NCI-H1417 treated with DMSO at 0.1 percent for 48 hours (cell line): ENCODE measurements at places on chromosomes 1 and 21.

- DNase-seq, result no peak
These were observed 84.5 kb downstream of the COLGALT2 start for GRCh38 chr1:183953031-183953430.

DNA sequence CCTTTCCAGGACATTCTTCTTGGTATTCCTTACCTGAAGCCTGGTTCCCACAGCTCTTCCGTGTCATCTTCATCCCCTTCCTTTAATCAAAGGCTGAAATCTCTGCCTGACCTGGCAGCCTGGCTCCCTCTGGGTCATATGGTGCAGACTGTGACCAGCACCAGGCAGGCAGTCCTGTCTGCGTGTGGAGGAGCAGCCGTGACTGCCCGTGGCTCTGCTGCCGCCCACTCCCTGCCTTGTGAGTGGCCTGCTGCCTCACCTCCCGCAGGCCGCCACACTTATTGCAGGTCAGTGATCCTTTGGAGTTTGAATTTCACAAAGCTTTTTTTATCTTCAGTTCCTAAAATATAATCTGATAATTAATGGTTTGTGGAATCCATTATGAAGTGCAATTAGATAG, 36.2 kb upstream of the EPHA8 start:
- no peak for DNase-seq

- no peak for DNase-seq
These were observed 15.6 kb upstream of the CDCP2 start for GRCh38 chr1:54168206-54168965.

DNA sequence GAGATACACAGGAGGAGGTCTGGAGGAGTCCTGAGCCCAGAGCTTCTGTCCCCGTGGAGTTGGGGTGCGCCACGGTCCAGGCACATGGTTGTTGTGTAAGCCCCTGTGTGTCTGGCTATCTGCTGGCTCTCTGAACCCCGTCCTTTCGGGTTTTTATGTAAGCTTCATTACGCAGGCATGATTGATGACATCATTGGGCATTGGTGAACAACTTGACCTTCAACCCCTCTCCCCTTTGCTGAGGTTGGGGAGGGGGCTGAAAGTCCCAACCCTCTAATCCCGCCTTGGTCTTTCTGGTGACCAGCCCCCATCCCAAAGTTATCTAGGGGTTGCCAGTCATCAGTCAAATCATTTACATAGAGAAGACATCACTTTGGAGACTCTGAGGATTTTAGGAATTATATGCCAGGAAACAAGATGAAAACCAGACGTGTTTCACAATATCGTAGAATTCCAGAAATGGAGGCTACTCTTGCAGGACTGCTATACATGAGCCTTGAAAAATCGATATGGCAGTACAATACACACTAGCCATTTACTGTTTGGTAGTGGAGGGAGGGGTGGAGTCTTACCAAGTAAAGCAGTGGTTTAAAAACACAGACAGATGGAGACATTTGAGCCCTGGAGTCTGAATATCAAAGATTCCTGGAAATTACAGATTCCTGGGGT, 69.8 kb upstream of the SCAF4 start:
- DNase-seq, result no peak

- DNase-seq, result no peak
These were observed 57.3 kb downstream of the SLC25A24 start for GRCh38 chr1:108142773-108143394.

DNA sequence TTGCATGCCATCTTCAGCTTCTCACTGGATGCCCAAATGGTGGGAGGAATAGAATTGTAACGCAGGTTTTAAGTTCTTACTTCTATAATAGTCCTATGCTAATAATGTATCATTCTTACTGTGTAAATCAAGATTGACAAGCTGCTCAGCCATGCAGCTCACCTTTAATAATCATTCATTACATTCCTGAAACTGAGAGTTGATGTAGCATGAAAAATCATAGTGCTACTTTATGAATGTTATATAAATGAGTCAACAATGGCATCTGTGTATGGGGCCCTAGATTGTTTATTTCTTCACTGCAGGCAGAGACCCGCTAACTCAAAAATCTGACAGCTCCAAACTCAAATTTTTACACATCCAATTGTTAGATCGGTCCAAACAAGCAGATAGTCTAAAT, 34.4 kb downstream of the FH start:
- DNase-seq, result no peak

DNA sequence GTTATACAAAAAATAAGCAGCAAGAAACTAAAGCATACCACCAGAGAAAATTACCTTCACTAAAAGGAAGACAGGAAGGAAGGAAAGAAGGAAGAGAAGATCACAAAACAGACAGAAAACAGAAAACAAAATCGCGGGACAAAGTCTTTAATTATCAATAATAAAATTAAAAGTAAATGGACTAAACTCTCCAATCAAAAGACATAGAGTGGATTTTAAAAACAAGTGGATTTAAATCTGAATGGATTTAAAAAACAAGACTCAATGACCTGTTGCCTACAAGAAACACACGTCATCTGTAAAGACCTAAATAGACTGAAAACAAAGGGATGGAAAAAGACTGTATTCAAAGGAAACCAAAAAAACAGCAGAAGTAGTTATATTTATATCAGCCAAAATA, 75.7 kb upstream of the MAGI3 start:
- no peak for DNase-seq

- DNase-seq, result no peak
These were observed 10.7 kb upstream of the COL16A1 start for GRCh38 chr1:31714442-31715086.

DNA sequence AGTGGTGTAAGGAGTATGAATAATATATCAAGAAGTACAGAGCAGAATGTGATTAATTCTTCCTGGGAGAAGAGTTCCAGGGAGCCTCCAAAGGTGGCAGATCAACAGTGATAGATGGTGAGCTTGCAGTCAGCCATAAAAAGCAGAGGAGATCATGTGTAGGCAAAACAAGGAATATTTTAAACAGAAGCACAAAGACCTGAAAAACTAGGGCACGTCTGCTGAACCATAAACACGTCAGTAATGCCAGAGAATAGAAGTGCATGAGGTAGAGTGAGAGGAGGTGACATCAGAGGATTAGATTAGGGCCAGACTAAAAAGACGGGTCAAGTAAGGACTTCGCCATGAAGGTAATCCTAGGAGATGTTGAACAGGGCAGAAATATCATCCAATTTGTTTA, 151.8 kb downstream of the EIF4G3 start:
- DNase-seq, result no peak

- no peak for DNase-seq
These were observed 45.3 kb upstream of the TNR start for GRCh38 chr1:175788586-175789252.

DNA sequence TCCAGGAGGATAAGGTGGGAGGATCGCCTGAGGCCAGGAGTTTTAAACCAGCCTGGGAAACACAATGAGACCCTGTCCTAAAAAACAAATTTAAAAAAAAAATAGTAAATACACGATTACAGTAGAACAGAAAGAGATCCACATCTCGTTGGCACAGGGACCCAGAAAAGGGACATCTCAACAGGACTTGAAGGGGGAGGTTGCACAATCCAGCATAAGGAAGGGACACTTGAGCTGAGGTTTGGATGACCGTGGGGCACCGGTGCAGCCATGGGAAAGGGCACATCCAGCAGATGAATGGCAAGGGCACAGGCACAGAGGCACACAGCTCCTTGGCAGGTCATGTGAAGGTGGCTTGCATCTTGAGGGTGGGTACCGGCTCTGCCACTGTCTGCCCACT, 20.5 kb downstream of the TRIM67 start:
- no peak for DNase-seq

DNA sequence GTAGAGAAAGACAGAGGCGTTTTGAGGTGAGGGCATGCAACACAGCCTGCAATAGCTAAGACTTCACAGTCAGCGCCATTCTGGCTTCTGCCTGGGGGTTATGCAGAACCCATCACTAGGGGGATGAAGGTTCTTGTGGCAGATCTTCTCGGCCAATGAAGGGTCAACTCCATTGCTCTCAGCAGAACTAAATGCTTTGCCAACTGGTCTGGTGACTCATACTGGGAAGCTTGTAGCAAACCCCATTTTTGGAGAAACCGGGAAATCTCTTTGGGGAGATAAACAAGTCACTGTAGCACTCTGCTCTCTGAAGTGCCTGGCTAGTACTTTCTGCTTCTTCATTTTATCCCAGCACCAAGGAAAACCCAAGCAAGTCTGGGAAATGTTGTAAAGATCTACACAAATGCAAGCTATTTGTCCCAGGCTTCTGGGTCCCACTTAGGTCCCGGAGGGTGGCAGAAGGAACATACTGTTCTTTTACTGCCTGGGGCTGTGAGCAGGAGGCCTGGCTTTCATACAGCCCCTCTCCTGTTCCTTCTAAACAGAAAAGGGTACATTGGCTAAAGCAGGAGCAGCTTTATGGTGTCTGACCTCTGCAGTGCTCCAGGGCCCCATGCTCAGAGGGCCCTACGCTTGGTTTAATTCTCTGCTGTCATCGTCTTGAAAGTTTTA, 28.8 kb downstream of the SHISA4 start:
- no peak for DNase-seq

DNA sequence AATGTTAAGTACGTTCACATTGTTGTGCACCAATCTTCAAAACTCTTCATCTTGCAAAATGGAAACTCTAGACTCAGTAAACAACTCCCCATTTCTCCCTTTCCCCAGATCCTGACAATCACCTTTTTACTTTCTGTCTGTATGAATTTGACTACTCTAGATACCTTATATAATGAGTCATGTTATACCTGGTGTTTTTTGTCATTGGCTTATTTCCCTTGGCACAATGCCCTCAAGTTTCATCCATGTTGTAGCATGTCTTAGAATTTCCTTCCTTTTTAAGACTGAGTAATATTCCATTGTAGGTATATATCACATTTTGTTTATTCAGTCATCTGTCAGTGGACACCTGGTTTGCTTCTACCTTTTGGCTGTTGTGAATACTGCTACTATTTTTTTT, 399.5 kb downstream of the LMO4 start:
- DNase-seq, result no peak

DNA sequence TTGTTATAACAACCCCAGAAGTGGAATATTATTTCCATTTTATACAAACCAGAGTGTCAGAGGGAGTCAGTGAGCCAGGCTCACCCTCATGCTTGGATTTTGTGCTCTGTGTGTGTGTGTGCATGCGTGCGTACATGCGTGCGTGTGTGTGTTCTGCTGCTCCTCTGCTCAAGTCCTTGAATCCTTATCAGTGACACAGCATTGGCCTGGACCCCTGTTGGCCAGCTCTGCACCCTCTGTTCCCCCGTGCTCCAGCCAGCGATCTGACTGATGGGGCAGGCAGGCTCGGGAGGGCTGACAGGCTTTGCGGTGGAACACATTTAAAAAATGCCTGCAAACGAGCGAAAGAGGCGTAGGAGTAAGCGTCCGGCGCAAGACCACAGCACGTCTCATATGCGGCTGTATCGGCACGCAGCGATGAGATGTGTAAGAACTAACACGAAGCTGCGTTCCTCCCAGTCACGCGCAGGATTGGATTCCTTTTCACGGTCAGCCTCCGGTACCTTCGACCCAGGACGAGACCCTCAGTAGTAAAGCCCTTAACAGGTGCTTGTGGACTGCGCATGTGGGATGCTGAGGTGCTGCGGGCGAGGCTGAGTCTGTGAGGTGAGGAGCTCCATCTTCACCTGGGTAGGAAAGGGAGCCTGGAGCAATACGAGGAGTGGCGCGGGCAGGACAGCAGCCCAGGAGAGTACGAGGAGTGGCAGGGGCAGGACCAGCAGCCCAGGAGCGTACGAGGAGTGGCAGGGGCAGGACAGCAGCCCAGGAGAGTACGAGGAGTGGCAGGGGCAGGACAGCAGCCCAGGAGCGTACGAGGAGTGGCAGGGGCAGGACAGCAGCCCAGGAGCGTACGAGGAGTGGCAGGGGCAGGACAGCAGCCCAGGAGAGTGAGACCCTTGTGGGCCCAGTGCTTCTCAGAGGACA, 130.9 kb downstream of the GALNT2 start:
- DNase-seq, result no peak

DNA sequence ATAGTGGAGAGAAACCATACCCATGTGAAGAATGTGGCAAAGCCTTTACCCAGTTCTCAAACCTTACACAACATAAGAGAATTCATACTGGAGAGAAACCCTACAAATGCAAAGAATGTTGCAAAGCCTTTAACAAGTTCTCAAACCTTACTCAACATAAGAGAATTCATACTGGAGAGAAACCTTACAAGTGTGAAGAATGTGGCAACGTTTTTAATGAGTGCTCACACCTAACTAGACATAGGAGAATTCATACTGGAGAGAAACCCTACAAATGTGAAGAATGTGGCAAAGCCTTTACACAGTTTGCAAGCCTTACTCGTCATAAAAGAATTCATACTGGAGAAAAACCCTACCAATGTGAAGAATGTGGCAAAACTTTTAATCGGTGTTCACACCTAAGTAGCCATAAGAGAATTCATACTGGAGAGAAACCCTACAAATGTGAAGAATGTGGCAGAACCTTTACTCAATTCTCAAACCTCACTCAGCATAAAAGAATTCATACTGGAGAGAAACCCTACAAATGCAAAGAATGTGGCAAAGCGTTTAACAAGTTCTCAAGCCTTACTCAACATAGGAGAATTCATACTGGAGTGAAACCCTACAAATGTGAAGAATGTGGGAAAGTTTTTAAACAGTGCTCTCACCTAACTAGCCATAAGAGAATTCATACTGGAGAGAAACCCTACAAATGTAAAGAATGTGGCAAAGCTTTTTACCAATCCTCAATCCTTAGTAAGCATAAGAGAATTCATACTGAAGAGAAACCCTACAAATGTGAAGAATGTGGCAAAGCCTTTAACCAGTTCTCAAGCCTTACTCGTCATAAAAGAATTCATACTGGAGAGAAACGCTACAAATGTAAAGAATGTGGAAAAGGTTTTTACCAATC, 80.0 kb downstream of the JMJD4 start:
- DNase-seq, result no peak

- DNase-seq, result no peak
These were observed 1.1 kb upstream of the MARCKSL1 start for GRCh38 chr1:32336963-32337675.

DNA sequence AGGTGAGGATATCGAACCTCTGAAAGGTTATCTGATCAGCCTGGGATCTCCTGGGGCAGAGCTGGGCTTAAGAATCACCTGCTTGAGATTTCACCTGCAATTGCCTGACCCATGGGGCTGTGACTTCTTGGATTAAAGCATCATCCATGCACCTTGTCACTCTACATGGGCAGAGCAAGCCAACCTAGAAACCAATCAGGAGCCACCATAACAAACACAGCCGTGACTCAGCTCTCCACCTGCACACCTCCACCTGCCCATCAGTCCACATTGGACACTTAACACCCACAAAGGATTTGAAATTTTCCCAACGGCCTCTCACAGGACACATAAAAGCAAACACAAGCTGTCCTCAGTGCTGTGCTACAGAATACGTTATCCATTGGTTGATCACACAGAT, 35.1 kb upstream of the ETS2 start:
- no peak for DNase-seq

DNA sequence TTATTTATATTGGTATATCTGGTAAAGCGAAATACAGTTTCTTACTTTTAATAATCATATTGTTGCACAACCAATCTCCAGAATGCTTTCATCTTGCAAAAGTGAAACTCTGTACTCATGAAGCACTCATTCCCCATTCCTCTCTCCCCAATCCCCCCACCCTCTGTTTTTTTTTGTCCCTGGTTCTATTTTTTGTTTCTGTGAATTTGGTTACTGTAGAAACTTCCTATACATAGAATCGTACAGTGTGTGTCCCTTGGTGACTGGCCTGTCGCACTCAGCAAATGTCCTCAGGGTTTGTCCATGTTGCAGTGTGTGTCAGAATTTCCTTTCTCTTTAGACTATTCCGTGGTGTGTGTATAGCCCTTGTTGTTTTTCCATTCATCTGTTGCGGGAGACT, 7.9 kb upstream of the NLRP3 start:
- DNase-seq, result no peak

- DNase-seq, result no peak
These were observed 21.1 kb downstream of the KCNN3 start for GRCh38 chr1:154848983-154849382.
